ENCODE measurements at places on chromosomes 1 and 21.

DNA sequence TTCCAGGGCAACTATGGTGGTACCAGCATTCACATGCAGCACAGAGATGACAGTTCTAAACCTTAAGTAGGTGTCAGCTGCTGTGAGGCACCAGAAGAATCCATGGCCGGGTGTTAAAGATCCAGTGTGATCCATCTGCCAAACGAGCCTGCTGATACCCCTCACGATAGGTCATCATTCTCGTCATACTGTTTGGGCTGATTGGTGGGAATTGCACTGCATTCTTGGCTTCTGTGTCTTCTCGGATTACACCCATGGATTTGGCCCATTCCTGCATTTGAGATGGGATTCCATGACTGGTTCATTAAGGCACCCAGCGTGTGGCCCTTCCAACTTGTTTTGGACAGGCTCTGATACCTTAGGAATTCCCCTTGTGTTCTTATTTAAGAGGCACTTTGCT is 55.2 kb downstream of the ST6GALNAC3 start:
- DNase-seq, result no peak

- DNase-seq, result no peak
Measured at GRCh38 chr21:27681038-27681437, 714.1 kb upstream of the ADAMTS5 start.

DNA sequence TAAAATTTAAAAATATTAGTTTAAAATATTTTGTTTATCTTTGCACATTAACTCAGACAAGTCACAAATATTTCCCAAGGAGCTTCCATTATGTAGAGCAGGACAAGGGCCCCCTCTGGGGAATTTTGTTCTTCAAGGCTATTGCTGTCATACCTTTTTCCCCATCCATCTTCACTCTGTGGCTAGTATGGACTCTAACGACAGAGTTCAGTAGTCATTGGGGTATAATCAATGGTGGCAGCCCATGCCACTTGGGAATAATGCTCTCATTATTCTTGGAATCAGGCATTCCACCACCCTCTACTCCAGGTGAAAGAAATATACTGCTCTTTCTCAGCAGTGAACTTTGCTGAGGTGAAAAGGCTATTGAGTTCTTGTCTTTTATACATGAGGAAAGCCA is 38.5 kb upstream of the ERO1B start:
- no peak for DNase-seq

DNA sequence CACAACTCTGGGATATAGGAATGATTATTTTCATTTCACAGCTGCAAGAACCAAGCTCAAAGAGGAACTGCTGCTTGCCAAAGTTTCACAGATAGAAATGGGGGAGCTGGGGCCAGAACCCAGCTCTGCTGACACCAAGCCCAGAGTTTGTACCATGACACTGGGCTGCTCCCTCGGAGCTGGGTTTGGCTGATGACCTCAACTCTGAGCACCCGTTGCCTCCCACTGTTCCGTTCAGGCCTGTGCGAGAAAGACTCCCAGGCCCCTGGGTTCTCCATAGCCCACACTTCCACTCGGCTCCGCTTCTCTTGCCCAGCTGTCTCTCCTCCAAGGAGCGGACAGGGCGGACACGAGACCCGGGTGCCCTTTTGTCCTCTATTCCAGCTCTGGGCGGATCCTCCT is 55.2 kb downstream of the NGF start:
- DNase-seq, result no peak

DNA sequence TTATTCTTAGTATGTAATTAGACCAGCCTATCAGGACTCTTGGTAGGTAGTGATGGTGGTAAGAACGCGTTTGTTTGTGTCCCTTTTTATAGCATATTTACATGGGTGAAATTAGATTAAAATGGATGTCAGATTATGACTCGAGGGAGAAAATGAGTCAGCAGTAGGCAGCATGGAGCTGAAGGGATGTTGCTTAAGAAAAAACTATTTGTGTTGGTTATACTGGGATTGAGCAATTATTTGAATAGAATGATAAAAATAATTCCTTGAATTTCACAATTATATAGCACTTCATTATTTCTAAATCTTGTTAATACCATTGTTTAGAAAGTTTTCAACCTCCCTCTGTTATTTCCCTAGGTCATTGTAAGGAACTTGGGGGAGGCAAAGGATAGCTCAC is 348.8 kb downstream of the RYR2 start:
- DNase-seq, result no peak

DNA sequence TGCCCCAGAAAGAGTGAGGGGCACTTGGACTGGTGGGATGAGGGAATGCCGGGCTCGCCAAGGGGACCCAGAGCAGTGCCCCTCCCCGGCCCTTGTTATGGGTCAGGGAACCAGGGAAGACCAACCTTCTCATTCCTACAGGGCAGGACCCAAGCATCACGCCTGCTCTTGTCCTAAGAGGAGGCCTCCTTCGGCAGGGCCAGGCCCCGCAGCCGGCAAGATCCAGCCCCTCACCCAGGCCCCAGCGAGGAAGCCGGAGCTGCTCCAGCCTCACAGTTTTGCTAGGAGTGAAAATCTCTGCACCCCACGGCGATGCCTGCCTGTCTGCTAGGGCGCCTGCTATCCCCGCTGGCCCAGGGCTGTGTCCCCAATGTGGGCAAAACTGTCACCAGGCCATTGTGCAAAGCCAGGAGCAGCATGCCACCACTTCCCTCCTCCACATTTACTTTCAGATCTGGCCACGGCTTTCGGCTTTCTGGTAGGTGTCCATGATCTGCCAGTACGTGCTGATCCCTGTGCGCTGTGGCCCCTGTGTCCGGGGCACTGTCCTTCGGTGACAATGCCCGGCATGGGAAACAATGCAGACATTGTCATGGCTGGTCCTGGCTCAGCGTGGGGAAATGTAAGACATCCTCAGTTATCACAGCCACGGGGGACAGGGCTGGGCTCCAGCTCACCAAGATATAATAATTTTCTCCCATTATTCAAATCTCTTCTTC is 9.6 kb downstream of the ACTRT2 start:
- no peak for DNase-seq

DNA sequence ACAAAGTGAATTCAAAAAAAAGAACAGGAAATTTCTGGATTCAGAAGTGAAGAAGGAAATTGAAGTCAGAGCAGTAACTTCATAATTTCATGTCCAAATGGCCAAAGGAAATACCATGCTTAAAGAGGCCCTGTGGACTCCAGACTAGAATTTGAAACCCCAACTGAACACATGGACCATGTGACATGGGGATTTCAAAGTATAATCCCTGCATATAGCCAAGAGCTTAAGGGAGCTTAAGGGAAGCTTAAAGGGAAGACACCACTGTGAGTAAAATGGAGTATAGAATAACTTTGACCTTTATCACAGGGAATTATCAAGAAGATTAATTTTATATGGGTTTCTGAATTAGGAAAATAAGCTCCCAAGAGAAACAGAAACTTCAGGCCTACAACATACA is 241.8 kb upstream of the POGK start:
- DNase-seq, result no peak

DNA sequence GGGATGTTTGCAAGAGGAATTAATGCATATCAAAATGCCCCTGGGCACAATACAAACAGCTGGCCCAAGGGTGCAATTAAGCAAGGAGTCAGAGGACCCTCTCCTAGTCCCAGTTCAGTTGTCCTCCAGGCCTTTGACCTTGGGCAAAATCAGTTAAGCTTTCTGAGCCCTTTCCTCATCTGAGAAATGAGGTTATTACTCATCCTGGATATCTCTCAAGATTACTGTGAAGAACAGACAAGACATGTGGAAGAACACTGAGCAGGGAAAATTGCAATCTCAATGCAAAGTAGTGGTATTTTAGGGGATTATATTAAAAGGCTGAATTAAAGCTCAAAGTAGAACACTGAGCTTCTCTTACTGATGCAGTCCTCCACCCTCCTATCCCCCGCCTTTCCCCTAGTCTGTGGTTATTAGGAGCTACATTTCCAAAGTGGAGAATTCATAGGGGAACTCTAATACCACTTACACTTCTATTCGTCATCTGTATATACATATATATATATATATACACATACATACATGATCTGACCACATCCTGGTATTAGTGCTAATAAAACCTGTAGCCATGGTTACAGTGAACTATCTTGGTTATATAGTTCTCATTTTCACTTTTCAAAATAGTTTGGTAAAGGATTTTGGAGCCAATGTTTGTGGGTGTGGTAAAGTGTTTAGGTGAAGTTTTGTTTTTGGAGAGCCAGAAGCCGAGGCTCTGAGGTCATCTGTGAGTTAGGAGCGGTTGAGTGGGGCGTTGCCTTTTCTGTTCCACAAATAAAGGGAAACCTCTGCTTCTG is 18.1 kb downstream of the KIAA0040 start:
- no peak for DNase-seq

DNA sequence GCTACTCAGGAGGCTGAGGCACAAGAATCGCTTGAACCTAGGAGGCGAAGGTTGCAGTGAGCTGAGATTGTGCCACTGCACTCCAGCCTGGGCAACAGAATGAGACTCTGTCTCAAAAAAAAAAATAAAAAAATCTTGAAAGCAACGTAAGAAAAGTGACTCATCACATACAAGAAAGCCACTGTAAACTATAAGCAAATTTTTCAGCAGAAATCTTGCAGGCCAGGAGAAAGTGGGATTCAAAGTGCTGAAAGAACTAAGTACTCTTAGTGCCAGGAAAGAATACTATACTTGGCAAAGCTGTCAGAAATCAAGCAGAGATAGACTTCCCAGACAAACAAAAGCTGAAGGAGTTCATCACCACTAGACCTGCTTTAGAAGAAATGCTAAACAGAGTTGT is 4.4 kb upstream of the HMGN1 start:
- no peak for DNase-seq

DNA sequence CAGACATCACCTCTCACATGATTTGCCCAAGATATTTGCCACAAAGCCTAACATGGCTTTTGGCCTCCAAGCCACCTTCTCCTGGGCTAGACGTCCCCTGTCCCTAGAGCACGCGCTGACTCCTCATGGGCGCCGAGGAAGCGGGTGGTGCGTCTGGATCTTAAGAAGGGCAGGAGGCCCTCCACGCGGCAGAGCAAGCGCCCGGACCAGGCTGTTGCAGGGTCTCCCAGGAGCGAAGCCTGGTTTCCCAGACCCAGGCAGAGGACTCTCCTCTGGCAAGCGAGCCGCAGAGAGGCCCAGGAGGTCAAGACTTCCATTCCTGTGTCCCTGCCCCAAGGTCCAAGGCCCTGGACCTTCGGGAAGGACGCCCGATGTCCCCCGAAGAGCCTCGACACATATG is 101.7 kb upstream of the TTC34 start:
- DNase-seq, result no peak

- DNase-seq, result no peak
Measured at GRCh38 chr1:119010201-119010600, 22.1 kb upstream of the TBX15 start.

DNA sequence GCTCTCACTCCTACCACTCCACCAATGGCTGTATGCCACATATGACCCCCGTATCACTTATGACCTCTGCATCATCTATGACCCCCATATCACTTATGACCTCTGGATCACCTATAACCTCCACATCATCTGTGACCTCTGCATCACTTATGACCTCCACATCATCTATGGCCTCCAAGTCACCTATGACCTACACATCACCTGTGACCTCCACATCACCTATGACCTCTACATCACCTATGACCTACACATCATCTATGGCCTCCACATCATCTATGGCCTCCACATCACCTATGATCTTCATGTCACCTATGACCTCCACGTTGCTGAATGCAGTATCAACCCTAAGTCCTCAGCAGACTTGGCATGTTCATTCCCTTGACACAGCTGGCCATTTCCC is 271.2 kb downstream of the MATN1 start:
- no peak for DNase-seq

GRCh38 chr1:156894711-156895454 is 1.4 kb downstream of the PEAR1 start:
- no peak for DNase-seq

- no peak for DNase-seq
Measured at GRCh38 chr1:113949007-113949406, 19.9 kb downstream of the HIPK1 start.

GRCh38 chr1:40478276-40478675 is 1.2 kb downstream of the ZFP69 start:
- DNase-seq, result no peak

GRCh38 chr1:241677201-241677600 is 25.1 kb downstream of the WDR64 start:
- DNase-seq, result no peak

DNA sequence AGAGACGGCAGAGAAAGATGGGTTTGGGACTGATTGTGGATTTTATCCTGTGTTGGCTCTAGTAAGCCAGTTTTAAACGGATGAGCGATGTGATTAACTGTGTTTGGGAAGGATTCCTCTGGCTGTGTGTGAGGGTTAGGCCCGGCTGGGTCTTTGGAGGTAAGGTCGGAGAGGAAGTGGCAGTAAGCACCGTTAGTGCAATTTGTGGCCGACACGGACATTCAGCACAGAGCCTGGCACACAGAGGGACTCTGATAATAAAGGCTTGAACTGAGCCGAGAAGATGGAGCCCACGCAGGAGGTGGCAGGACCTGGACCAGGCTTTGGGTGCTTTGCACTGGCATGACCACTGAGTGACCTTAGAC is 1.3 kb downstream of the MTFR1L start:
- no peak for DNase-seq

GRCh38 chr1:114344656-114345055 is 166.3 kb downstream of the TRIM33 start:
- DNase-seq, result no peak

DNA sequence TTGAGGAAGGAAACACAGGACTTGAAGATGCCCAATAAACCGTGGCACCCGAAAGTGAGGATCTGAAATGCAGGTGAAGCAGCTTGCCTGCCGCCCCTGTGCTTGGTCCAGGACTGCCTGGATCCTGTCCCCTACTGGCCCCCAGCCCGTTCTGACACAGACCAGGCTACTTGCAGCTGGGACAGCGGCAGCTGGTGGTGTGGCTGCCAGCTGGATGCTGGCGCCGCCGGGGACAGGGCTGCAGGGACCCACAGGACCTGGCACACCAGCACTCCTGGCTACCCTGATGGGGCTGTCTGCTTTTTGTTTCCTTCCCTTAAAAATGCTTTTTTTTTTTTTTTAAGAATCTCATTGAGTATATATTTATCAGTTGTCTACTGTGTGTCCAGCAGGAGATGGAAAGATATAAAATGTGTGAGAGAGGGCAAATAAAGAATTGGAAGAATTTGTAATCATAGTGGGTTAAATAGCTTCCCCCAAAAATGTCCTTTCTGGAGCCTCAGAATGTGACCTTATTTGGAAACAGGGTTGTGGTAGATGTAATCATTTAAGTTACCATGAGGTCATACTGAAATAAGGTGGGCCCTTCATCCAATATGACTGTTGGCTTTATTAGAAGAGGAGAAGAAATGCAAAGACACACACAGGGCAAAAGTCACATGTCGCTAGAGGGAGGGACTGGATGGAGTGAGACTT is 165.6 kb downstream of the DSCAM start:
- peak; percentile 21 for DNase-seq

DNA sequence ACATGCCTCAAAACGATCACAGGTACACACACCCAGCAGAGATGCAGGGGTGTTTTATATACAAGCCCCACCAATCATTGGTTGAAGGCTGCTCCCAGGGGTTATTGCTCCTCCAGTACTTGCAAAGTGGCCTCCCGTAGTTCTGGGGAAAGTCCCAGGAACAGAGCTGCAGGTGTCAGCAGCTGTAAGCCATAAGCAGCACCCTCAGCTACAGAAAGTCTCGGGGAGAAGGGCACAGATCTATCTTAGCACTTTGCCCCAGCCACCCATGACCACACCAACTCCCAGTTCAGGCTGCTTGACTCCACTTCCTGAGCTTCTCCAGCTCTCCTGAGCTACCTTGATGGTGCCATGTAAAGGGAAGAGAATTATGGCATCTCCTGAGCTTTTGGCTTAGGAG is 222.7 kb upstream of the GJB5 start:
- no peak for DNase-seq

GRCh38 chr1:206143537-206144172 is 26.5 kb upstream of the AVPR1B start:
- DNase-seq, result peak; percentile 44

GRCh38 chr21:31162827-31163226 is 124.6 kb upstream of the KRTAP19-8 start:
- no peak for DNase-seq

All from DMS 273 treated with DMSO at 0.1 percent for 48 hours (cell line).